Activated CD4-positive, alpha-beta T cell treated with anti-CD3 and anti-CD28 coated beads for 1 hour (primary cell): ENCODE measurements at places on chromosomes 2 and 18.

DNA sequence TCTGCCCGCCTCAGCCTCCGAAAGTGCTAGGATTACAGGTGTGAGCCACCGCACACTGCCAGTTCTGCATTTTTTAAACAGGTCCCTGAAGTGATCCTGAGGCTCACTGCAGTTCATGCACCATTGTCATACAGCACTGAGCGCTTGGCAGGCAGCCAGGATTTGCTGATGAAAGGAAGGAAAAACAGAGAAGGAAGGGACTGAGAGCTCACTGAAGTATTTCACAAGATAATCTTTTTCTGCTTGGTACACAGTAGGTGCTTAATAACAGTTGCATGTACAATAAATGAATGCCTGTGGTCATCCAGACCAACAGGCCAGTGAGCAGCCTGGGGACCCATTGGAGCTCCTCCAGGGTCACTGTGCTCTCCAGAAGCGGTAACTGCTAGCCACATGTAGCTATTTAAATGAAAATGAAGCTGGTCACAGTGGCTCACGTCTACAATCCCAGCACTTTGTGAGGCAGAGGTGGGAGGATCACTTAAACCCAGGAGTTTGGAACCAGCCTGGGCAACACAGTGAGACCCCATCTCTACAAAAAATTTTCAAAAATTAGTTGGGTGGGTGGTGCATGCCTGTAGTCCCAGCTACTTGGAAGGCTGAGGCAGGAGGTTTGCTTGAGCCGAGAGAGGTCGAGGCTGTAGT, 33.1 kb upstream of the SMAD7 start:
- DNase-seq = no peak

DNA sequence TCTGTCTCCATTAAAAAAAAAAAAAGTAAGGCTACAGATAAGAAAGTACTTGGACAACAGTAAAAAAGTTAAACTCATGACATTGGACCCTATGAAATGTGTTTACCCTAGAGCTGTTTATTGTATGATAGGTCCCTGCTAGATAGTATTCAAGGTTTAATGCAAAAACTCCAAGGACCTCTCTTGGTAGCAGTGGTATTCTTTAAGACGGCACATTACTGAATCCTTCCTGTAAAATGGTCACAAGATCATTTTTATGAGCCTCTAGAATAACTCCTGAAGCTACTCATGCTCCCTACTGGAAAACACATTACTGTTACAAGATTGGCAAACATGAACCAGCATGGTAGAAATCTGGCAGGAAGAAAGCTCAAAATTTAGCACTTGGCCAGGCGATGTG, 38.8 kb downstream of the GALM start:
- no peak for DNase-seq

GRCh38 chr18:5527603-5528002, 16.2 kb downstream of the EPB41L3 start:
- DNase-seq = no peak

DNA sequence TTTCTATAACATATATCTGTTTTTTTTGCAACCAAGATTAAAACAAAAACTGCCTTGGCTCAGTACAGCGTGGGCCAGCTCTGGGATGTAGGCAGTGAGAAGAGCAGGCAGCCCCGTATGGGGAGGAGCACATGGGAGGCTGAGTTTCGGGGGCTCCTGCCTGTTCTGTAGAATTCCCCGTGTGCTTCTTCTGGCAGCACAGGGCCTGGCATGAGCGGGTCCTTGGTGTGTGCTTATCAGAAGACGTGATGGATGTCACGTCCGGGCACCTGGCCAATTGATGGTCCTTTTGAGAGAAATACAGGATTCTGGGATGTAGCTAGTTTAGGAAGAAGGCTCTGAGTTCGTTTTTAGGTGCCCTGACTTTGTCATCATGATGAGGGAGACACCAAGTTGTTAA, 16.2 kb downstream of the IMPA2 start:
- no peak for DNase-seq

DNA sequence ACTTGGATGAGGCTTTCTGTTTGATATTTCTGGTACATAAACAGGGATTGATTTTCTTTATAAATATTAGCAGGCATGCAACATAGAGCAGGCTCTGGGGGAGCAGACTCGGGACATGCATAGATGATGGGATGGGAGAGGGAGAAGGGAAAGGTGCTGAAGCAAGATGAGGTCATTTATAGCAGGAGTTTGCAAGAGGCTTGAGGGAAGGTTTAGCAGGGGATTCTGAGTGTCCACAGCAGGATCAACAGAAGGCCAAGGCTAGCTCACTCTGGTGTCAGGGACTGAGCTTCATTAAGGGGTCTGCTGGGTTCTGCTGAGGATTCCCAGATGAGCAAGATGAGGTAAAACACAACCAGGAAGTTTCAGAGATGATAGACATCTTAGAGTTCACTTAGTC, 309.1 kb upstream of the CELF4 start:
- no peak for DNase-seq

GRCh38 chr2:122340246-122340645, 584.8 kb downstream of the TSN start:
- no peak for DNase-seq

DNA sequence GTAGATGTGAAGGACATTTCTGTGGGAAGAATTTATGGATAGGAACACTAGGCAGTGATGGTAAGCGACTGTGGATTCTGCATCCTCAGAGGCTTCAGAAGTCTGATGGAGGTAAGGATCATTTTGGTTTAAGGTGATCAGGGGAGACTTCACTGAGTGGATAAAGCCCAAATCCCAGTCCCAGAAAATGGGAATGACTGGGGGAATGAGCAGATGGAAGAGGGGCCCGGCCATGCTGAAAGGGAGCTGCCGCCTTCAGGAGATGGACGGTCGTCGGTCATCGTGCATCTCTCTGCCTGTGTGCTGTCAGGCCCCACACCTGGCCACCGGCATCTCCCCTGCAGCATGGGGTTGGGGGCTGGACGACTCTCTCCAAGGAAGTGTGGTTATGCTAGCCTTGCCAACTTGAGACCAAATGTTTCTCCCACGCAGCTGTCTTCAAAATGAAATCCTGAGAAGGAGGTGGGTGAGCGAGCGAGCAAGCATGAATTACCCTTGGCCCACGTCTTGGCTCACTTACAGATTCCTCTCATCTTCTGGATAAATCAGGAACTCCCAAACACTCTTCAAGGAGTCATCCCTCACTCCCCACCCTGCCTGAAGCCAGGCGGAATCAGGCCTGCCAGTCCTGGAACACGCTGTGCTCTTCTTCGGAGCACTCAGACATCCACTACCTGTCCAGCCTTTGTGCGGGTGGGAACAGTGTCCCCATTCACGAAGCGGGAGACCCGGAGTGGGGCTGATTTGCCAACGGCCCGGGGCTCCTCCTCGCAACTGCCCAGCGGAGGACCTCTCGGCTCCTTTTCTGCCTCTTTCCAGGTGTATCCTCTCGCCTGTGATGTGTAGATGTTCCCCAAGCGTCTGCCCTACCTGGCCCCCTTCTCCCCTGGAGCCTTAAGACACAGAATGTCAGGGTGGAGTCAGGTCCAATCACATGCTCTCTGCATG, 85.6 kb downstream of the PRKCE start:
- no peak for DNase-seq

DNA sequence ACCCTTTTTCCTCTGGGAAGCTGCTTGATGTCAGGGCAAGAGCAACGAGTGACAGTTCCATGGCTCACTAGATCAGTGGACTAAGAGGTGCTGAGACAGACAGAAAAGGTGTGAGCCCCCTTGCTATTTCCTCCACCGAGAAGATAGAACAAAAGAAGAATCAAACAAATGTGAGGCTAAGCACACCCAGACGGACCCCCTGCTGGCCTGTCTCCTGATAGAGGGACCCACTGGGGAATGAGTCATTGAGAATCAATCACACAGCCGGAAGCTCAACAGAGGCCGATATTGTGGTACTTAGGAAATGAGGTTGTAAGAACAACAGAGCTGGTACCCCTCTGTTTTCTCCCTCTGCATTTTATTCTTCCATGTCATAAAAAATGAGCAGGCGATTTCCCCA, 89.8 kb upstream of the TEX51 start:
- DNase-seq = no peak

DNA sequence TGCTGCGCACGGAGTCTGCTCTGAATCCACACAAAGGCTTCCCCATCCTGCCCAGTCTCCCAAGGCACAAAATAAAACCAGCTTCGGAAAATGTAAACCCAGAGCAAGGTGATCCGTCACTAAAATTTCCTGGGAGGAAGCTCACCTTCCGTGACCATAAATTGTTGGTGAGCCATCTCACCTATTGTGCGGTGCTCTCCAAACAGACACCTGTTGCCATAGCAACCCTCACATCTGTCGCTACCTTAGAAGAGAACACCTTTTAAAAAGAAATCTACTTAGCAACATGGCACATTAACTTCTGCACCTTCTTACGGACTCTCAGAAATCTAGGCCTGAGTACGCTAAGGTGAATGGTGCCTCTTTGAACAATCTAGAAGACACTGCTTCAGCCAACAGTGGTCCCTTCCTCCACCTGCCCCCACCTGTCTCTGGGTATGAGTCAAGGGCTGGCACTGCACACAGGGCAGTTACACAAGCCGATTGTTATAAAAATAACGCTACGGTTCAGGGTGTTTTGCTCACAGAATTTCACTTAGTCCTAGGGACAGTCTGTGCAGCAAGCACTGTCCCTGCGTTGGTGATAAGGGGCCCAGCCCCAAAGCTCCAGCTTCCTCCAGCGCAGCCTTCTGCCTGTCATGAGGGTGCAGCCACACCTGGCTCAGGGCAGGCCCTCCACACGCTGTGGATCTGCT, 114.9 kb upstream of the ID2 start:
- DNase-seq = no peak

- DNase-seq = no peak
Measured at GRCh38 chr2:24435391-24436316, 55.4 kb upstream of the NCOA1 start.

DNA sequence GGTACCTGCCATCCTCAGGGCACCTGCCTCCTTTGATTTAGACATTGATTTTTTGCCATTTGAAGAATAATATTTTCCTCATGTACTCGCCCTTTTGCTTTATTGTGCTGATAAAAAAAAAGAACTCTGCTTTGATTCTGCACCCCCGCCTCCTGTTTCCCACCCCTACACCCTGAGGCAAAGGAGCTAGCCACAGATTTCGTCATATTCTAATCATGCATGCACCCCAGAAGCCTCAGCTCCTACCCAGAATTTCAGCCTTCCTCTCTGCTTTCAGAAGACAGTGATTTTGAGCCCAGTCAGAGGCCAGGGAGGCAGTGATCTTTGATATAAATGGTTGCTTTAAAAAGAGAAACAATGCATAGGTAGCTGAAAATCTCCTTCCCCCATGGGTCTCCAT, 329.0 kb downstream of the PTPRM start:
- DNase-seq = no peak

- no peak for DNase-seq
Measured at GRCh38 chr2:172080641-172081220, 4.6 kb upstream of the DLX1 start.

DNA sequence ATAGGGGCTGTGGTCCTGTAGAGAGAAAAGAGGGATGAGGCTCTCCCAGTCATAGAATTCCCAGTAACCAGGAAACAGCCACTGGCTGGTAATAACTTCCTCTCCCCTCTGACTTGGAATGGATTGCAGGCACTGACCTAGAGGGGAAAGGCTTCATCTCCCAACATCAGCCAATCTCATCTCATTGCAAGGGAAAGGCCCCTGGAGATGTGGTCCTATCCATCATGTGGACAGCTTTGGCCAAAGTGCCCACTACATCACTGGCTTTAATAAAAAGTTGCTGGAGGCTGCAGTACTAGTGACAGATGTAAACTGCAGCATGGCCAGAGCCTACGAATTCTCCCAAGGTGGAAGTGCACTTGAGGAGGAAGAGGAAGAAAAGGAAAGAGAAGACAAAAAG, 820.5 kb upstream of the CELF4 start:
- DNase-seq = no peak

GRCh38 chr2:129606496-129607270, 372.8 kb upstream of the RAB6C start:
- no peak for DNase-seq

GRCh38 chr2:231250146-231250545, 51.7 kb downstream of the ARMC9 start:
- DNase-seq = no peak

DNA sequence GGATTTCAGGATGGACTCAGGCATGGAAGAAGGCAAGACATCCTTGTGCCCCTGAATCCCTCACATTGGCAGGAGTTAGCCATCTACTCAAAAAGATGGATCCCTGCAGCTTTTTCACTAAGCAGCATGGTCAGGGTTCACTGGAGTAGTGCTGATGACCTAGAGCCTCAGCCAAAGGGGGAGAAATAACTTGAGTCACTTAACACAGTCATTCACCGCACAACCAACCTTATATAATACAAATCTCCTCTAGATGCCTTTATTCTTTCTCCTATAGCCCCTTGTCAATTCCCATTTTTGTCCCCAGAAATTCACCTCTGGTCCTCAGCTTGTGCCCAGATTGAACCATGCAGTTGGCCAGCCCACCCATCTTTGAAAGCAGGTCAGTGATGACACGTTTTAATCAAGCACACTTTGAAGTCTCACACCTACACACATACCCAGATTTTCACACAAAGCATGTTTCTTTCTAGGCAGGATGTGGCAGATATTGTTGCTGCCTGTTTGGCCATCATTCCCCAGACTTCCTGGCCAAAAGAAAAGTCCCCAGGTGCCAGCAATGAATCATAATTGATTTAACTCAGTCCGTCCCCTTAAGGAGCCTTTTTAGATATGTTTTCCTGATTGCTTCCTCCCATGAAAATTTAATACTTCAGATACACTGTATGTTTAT, 84.2 kb downstream of the LBH start:
- DNase-seq = no peak

DNA sequence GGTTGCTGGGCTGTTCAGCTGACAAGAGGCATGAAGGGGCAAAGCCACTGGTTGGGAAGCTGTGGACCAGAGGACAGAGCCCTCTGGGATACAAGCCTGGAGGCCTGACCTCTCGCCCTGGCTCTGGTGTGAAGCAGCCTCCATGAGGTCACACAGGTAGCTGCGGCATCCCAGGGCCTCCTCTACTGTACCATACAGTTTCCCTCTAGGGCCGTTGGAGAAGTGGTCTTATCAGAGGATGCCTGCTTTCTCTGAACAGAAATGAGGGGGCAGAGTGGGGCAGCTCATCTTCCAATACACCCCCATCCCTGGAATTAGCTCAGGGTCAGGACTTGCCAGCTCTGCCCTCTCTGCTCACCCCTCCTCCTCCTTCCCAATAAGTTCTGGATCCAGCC, 135.1 kb upstream of the SMAD2 start:
- no peak for DNase-seq

DNA sequence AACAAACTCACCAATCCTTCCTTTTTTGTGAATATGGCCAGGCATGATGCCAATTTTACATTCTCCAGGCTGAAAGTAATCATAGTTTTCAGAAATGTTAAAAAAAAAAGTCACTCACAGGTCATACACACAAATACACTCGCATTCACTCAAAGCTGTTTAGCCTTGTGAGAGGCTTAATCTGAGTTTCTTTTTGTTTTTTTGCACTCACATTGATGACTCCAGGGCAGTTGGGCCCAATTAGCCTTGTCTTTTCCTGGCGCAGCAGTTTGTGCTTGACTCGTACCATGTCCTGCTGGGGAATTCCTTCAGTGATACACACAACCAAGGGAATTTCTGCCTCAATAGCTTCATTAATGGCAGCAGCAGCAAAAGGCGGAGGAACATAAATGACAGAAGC, 18.0 kb downstream of the SUCLG1 start:
- no peak for DNase-seq

GRCh38 chr2:158079672-158080071, 22.0 kb upstream of the UPP2 start:
- no peak for DNase-seq

GRCh38 chr2:68172990-68173700, 15.5 kb downstream of the PNO1 start:
- DNase-seq = no peak

GRCh38 chr2:25204190-25204838, 35.9 kb upstream of the POMC start:
- DNase-seq = no peak

GRCh38 chr2:112821682-112822081, 14.9 kb downstream of the IL1B start:
- DNase-seq = no peak
